ENCODE measurements at places on chromosomes 7 and 10.

- peak; percentile 93 for DNase-seq
Observed at GRCh38 chr10:74453169-74453568, 302.1 kb downstream of the ADK start.

DNA sequence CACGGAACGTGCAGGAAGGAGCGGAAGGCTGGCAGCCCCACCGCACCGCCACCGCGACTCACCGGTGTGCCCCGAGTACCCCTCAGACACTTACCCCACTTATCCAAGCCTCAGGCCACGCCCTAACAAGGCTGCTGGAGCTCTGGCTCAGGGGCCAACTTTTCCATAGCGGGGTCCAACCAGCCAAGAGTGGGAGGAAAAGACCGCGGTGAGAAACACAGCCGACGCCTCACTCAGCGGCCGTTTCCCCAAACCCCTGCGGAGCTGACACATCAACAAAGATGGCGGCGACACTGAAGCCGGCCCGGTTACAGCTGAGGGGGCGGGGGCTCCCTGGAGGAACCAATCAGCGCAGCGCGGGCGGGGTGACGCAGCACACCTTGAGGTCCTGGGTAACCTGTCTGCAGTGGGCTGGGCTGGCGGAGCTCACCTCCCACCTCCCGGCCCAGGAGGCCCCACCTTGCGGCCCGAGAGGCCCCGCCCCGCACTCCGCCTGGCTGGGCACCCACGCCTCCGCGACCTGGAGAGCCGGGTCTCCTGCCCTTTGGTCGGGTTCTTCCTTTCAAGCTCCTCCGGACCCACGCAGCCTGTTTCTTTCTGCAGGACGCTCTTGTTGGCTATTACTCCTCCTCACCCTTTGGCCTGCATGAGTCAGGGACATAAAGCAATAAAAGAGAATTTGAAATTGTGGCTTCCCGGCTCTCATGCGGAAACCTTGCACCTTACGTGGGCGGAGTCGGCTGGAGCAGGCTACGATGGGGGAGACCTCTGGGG, at the start of gene CCDC186:
Gene CCDC186 (minus strand): TSS at position 283 of the 774 bp plus-strand sequence. CDS start 10,935 bp downstream, outside the sequence.
- peak; percentile 75 for DNase-seq

DNA sequence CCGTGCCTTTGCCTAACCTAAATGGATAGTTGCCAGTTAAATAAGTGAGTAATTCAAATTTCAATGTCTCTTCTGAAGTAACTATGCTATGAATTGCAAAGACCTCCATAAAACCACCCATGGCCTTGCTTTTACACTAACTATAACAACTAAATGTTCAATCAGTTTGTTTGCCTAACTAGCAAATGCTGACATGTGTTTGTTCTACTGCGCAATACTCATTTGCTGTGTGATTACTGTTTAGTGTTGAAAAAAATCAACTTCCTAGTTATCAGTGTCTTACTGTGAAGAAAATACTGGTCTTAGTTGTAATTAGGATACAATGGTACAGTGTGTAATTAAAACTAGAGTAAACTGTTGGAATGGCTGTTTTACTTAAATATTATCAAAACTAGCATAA, 47.3 kb upstream of the GATAD1 start:
- no peak for DNase-seq

DNA sequence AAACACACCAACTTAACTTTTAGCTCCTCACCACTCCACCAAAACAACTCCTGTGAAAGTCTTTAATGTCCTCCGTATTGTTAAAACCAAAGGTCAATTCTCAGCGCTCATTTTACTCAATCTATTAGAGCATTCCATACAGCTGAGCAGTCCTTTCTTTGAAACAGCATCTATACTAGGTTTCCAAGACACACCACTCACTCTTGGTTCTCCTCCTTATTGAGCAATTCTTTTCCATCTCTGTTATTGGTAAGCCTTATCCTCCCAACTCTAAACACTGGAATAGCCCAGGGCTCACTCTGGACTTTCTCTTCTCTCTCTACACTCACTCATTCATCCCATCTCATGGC, 34.9 kb downstream of the COA1 start:
- no peak for DNase-seq

GRCh38 chr7:149821191-149822148, 16.7 kb upstream of the ZNF862 start:
- no peak for DNase-seq

- no peak for DNase-seq
Observed at GRCh38 chr10:84329986-84330651, 1.7 kb downstream of the CCSER2 start.

DNA sequence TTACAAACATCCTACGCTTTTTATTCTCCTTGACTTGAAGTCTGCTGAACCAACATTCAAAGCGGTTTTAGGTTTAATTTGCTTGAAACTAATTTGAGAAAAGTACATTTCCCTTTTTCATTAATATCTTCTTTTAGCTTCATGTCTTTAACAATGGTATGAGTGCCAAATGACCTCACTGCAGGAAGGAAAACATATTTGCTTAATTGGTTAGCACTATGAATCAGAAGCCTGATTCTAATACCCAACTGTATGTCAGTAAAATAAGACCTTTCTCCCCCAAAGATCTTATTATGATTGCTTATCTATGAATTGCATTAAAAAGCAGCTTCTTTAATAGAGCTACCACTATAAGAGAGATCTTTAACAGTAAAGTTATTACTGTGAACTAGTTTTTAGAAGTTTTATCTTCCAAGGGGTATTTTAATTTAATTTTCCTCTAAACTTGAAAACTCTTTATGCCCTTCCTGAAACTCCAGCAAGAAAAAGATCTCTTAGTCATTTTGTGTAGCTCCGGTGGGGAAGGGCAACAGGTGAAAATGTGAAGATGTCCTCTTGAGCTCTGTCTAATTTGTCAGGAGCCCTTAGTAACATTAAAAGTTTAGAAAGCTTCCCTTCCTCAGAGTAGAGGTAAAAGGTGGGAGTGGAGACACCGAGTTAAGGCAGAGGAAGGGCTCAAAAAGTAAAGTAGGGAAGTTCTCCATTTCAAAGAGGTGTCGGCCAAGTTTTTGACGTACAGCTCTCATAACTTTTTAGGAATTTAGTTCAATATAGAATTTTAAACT, 6.1 kb downstream of the COL1A2 start:
- DNase-seq = no peak

- DNase-seq = peak; percentile 64
Observed at GRCh38 chr10:45370202-45370955, 3.6 kb upstream of the ALOX5 start.

GRCh38 chr7:28564755-28565374, 152.5 kb downstream of the CREB5 start:
- DNase-seq = no peak

DNA sequence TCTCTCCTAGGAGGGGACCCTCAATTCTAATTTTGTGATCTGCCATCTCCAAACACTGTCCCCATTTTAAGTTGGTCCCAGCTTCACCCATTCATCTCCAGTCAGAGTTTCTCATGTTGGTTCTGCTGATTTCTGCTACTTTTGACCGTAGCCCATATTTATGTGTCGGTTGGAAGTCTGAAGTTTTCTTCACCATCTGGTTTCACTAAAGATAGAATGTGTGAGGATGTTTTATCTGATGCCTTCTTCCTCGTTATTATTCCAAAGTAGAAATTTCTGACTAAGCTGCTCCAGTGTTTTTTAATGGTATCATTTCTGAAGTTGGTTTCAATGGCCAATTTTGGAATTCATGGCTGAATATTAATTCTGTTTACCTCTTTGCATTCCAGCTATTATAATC, 21.3 kb upstream of the IFIT2 start:
- DNase-seq = no peak

DNA sequence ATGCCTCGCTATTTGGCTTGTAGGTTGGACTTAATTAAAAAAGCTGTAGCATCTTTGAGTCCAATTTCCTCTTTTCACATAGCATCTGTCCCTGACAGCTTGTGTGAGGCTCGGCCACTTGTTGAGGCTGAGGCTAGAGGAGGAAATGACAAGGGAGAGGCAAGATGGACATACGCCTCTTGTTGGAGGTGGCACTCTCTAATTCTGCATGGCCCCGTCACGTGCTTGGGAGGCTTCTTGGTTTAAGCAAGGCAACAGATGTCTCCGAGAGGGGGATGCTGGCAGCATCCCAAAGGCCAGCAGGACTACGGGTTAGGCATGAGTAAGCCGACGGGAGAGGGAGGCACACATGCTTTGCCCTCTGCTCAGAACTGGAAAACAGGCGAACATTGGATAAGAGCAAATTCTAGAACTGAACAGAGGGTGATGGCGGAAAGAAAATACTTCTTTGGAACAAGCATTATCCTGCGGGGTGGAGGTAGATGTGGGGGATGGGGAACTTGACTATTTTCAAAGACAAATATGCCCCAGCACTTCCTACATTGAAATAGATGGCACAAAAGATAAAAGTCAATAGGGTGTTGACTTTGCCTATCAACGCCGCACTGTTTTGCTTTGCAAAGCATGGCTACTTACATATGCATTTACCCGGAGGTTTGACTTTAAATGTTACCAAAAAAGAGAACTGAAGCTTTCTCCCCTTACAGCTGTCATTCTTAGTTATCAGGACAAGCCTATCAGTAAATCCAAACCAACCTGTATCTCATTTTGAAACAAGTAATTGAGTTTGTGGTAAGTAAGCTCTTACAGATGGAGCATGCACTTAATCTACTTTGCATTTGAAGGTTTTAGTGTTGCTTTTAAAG, 94.8 kb downstream of the CHN2 start:
- DNase-seq = peak; percentile 68

DNA sequence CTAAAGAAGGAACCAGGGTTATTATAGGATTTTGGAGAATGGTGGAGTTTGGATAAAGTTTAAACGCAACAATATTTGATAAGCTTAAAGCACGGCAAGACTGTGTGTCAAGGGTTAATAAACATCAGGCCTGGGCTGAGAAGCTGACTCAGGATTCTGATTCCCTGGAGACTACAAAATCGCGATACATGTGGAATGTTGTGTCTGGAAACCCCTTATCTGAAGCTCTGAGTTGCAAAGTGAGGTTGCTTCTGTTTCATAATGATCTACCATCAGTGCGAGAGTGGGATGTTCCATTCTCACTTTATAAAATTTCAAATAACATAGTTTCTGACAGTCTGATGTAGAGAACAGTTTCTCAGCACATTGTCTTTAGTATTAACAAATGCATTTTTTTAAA, 7.8 kb downstream of the C1GALT1 start:
- DNase-seq = no peak

DNA sequence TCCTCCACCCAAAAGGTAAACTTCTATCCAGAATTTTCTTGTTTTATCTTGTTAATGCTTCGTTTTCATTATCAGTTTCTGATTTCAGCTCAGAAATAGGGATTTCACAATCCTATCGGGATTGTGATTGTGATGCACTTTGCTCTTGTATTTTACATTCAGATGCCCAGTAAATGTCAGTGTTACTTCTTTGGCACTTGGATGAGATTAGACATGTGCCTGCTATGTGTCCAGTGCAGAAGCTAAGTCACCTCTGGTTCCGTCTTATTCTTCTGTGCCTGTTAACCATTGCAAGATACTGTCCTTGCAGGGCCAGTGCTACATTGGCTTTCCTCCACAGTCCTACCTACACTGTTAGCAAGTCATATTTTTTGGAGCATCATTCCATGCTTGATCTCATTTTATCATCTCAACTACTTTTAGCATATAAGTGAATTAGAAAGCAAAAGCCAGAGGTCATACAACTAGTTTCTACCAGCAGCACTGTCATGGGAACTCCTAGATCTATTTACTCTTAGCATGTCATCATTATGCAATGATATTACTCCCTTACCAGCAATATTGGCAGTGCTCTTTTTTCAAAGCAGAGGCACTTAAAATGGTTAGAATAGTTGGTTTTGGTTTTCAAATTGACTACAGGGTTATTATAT, 26.7 kb downstream of the ZNF277 start:
- DNase-seq = no peak

GRCh38 chr7:67856046-67856445, 859.4 kb downstream of the TYW1 start:
- DNase-seq = no peak

DNA sequence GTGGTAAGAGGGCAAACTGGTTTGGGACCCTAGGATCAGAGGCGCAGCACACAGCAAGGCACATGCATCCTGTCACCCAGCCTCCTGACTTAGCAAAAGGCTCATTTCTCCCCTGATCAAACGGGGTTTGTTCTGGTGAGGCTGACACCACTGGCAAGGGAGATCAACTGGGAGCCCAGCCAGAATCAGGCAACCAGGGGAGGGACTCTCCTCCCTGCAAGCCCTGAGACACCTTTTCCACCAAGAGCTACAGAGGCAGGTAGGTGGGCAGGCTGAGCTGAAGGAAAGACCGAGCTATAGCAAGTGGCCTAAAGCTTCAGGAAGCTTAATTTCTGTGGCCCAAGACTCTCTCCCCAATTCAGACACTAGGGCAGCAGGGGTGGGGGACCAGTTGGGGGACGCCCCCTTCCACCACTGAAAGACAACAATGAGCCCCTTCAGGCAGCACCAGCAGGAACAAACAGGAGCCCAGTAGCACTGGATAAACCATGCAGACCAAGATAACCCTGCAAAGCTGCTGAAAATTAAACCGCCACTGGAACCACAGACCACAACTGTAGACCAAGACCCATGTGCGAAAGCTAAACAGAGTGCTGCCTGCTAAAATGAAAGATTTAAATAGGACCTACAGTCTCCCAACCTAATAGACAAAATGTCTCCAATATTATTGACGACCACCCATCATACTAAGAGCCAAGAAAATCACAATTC, 27.1 kb upstream of the SAR1A start:
- DNase-seq = no peak

- DNase-seq = no peak
Observed at GRCh38 chr7:138876326-138876725, 78.3 kb upstream of the ATP6V0A4 start.

Data from NCI-H748 treated with DMSO at 0.1 percent for 48 hours (cell line).